ENCODE measurements at places on chromosomes 2 and 18. TPM values are rescaled to one million over a fixed set of nuclear protein-coding genes. Genes with fewer than 3 reads are reported as not detected.

DNA sequence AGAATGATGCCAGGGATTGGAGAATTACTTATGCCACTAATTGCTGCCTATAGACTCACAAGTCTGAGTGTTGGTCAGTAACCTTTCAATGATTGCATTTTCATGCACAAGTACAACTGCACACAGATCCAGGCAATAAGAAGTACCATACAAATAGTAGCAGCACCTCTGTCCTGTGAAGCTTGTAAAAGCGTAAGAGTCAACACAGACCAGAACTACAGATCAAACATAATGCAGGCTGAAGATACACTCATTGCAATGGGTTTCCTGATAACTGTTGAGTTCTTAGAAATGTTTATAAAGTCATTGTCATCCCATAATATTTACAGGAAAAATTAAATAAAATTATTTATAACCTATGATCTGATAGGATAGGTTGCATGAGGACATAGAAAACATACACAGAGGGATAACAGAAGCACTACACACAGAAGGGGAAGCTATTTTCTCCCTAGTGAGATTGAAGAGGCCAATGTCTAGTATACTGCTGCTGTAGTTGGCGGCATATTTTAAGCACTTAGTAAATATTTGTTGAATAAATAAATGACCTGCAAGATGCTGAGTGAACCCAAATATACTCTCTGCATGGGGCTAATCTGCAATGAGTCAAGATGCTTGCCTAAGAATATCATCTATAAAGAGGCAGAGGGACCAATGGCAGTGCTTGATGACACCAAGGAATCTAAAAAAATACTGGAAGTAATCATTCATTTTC is 5.7 kb upstream of the PIK3C3 start:
- DNase-seq = no peak

- DNase-seq = no peak
These were observed 53.4 kb downstream of the TCF4 start for GRCh38 chr18:55534547-55534946.

NEU4 gene
- total RNA-seq = not detected

DNA sequence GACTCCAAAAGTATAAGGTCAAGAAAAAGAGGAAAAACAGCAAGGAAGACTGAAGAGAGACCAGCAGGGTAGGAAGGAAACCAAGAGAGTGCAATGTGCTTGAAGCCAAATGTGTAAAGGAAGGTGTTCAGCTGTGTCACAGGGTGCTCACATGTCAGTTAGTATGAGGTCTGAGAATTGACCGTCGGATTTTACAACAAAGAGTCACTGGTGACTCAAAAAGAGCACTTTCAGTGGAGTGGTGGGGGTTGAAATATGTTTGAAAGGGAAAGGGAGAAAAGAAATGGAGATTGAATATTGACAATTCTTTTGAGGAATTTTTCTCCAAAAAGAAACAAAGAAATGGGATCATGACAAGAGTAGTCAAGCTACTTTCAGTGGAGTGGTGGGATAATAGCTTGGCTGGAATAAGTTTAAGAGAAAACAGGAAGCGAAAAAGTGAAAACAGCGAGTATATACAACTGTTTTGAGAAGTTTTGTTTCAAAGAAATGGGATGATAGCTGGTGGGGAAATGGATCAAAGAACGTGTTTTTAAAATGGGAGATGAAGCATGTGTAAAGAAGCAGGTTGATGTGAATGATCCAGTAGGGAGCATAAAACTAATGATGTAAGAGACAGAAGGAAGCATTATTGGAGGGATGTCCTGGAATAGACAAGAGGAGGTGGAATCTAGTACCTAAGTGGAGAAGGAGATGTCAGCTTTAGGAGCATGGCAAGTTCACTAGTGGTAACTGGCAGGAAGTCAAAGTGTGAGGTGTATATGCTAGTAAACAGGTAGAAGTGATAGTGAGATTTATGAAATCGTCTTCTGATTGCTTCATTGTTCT is 3.6 kb upstream of the TSPYL6 start:
- no peak for DNase-seq

- no peak for DNase-seq
These were observed 5.1 kb downstream of the NOL4 start for GRCh38 chr18:34219651-34220050.

DNA sequence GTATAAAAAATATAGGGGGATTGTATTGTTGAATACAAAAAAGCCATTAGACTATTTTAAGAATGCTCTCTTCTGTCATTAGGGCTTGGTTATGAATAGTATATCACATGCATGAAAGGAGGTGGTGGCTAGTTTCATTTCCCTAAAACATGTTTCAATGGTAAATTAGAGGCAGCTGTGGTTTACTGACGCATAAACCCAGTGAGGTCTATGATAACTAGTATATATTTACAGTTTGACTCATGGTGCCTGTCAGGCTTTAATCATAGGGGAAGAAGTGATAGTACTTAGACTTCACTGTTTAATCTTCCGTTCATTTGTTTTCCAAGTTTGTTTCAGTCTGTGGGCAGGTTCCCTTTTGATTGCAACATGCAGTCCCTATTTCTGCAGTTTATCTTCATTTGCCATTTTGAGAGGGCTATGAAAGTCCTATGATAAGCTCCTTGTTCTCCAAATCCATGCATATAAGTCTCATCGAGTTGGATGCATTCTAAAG is 55.1 kb upstream of the MAP4K3 start:
- peak; percentile 83 for DNase-seq

CYP1B1 gene
- total RNA-seq = 9.8 TPM

GRCh38 chr2:64781711-64782390 is 128.1 kb upstream of the SERTAD2 start:
- peak; percentile 33 for DNase-seq

DNA sequence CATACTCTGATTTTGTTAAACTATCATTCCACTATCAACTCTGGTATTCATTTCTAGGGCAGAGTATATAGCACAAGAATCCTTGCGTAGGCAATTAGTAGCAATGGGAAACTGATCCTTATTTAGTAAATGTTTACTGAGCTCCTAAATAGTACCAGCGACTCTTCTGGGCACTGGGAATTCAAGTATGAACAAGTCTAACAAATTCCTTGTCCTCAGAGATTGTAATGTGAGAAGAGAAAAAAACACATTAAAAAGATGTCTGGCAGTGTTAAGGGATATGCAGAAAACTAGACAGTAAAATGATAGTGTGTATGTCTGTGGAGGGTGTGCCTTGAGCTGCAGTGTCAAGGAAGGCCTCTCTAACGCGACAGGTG is 721 bp downstream of the METTL5 start:
- no peak for DNase-seq

GRCh38 chr18:52069201-52069600 is 270.8 kb upstream of the DCC start:
- no peak for DNase-seq

DNA sequence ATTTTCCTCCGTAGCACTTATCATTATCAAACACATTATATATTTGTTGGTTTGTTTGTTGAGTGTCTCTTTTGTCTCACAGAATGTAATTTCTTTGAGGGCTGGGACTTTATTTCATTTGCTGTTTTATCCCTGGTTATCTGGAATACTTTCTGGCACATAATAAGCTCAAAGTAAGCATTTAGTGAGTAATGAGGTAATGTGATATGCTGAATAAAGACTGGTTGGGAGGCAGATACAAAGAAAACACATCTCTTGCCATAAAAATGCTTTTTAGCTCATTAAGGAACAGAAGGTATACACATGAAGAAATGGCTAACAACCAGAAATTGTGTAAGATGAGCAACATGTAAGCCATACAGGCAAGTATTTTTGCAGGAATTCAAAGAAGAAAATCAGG is 1411.8 kb downstream of the LRP1B start:
- no peak for DNase-seq

- no peak for DNase-seq
These were observed 856.3 kb downstream of the DSC3 start for GRCh38 chr18:30186245-30186644.

CAVIN2 gene
- 28.1 TPM for total RNA-seq

PAX3 gene
- 0.03 TPM for total RNA-seq

DNA sequence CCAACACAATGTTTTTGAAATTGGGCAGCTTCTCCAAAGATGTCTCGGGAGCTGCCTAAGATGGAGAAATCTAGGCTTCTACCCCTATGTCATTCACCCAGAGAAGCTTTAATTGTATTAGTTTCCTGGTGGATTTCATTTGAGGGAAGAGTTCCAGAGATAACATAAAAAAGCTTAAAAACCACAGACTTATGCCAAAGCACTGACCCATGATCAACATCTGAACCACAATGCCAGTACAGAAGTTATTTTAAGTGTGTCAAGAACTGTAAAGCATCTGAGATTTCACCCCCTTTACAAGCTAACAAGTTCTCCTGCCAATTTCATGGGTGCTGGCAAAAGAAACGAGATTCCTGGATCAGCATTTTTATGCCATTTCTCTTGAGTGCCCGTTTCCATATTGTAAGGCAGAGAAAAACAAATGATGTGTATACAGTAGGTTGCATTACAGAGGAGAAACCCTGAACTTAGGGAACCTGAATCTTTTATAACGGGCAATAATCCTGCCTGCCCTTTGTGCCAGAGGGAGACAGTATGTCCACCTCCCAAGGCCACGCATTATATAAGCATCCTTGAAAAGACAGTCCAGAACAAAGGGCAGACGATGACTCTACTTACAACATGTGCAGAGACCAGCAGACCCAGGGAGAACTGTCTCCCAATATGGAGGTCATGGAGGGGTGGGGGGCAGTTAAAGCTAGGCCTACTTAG is 44.1 kb downstream of the MREG start:
- no peak for DNase-seq

REG1B gene
- not detected for total RNA-seq

IHH gene
- total RNA-seq = not detected

COLEC11 gene
- total RNA-seq = not detected

GRCh38 chr18:29096079-29096770 is 919.3 kb upstream of the CDH2 start:
- no peak for DNase-seq

VIT gene
- total RNA-seq = 0.31 TPM

DNA sequence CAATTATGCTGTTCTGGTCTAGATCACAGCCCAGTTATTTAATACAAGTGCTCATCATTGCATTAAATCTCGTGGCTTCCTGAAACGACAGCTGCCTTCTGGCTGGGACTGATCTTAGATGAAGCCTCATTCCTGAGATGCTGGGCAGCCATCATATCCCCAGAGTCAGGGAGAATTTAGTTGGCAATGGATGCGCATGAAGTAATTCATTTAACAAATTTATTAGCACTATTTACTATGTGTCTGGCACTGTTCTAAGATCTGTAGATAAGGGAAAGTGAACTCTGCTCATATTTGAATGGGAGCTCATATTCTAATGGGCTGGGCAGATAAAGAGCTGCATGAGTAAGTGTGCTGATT is 244.7 kb downstream of the KCNS3 start:
- no peak for DNase-seq

UPP2 gene
- total RNA-seq = not detected

GRCh38 chr2:241065355-241065803 is 36.7 kb downstream of the MTERF4 start:
- no peak for DNase-seq

DNA sequence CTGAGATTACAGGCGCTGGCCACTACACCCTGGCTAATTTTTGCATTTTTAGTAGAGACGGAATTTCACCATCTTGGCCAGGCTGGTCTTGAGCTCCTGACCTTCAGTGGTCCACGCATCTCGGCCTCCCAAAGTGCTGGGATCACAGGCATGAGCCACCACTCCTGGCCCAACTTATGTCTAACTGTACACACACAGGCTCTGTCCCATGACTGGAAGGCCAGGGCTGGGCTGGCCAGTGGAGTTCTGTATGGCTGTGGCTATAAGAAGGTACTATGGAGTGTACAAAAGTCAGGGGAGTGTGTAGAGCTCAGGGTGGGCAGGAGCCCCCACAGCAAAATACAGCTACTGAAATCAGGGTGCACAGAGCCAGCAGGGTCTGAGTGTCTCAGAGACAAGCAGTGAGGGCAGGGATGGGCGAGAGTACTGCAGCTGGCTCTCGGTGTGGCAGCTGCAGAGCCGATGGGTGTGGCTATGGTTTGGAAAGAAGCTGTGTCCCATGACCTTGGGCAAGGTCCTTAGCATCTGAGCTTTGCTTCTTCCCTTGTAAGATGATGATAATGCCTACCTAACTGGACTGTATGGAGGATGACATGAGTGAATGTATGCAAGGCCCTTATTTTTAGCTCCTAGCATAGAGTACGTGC is 10.4 kb upstream of the MSGN1 start:
- DNase-seq = no peak

ANKRD29 gene
- not detected for total RNA-seq

LRATD1 gene
- total RNA-seq = not detected

ALLC gene
- total RNA-seq = not detected

- DNase-seq = no peak
These were observed 50.4 kb downstream of the C1QL2 start for GRCh38 chr2:119108186-119108585.

TMEM200C gene
- 3.9 TPM for total RNA-seq

DNA sequence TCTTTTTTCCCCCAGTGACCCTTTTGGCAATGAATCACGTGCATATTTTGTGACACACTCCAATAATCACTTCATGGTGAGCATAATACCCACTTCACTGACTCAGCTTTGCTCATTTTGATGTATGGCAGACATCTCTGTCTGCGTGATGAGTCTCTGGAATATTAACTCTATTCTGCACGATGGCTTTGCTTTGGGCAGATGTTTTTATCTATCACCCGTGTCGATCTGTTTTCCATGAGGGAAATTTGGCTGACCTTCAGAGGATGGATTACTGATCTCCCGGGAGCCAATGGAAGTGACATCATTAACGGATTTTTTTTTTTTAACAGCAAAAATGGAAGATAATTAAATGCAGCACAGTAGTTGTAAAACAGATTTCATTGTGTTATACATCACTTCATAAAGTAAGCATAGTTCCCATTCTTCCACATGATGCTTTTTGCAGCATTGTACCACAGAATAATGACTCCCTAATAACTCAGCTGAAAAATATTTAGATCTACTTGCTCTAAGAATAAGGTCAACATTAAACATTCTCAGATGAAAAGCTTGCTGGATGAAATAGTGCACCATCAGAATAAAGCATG is 29.8 kb downstream of the CDC42EP3 start:
- DNase-seq = no peak

- no peak for DNase-seq
These were observed 31.6 kb downstream of the PCBP1 start for GRCh38 chr2:70118798-70119454.

- DNase-seq = no peak
These were observed 284.9 kb downstream of the OSR1 start for GRCh38 chr2:19073522-19073921.

- no peak for DNase-seq
These were observed 154.7 kb upstream of the RMP24 start for GRCh38 chr18:35817604-35818352.

DNA sequence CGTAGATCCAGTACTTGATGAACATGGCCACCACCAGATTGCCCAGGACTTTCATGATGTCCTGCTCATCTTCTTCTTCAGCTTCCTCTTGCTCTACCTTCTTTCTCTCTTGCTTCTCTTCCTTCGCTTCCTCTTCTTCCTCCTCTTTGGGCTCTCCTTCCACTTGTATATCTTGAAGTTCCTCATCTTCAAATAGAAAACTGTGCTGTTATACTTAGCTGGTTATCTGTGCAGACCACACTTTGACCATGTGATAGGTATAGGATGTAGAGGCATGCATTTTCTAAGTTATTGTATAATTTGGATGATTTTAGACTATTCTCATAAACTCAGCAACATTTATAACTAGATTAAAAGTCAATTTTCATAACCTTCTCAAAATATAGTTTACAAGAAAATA is 263.4 kb downstream of the NAPG start:
- no peak for DNase-seq

Data from SJSA1 (cell line).